T-helper 17 cell (primary cell): ENCODE measurements at places on chromosomes 2 and 18.

DNA sequence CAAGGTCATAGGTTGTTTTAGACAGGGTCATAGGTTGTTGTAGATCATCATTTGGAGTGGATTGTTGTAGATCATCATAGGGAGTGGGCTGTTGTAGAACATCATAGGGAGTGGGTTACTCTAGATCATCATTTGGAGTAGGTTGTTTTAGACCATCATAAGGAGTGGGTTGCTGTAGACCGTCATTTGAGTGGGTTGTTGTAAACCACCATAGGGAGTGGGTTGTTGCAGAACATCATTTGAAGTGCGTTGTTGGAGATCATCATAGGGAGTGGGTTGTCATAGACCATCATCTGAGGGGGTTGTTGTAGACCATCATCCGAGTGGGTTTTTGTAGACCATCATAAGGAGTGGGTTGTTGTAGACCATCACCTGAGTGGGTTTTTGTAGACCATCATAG, 9.5 kb upstream of the TRPM8 start:
- no peak overlapping the region for H3K27ac ChIP-seq
- peaks cover 3% of the 10 kb centered on the region for H3K27me3 ChIP-seq
- H3K4me1 ChIP-seq: no peaks in the 10 kb centered on the region

DNA sequence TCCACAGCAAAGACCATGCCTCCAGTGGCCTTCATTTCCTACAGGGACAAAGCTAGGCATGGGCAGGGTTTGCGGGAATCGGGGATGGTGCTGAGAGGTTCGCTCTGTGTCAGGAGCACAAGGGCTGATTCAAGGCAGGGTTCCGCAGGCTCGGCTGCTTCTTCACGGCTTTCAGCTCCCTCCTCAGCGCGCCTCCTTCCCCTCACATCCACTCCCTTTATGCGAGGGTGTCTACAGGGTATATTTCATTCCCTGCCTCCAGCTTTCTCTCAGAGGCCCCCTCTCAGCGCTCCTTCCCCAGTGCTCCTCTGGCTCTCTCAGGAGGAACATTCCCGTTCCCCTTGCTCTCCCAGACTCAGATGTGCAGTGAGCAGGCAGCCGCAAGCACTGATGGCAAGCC, 78.7 kb upstream of the ASB18 start:
- H3K27me3 ChIP-seq: peaks cover 37% of the 10 kb centered on the region
- no peaks in the 10 kb centered on the region for H3K4me1 ChIP-seq
- H3K4me3 ChIP-seq: no peak overlapping the region
- no peak for DNase-seq
- H3K27ac ChIP-seq: no peak overlapping the region

DNA sequence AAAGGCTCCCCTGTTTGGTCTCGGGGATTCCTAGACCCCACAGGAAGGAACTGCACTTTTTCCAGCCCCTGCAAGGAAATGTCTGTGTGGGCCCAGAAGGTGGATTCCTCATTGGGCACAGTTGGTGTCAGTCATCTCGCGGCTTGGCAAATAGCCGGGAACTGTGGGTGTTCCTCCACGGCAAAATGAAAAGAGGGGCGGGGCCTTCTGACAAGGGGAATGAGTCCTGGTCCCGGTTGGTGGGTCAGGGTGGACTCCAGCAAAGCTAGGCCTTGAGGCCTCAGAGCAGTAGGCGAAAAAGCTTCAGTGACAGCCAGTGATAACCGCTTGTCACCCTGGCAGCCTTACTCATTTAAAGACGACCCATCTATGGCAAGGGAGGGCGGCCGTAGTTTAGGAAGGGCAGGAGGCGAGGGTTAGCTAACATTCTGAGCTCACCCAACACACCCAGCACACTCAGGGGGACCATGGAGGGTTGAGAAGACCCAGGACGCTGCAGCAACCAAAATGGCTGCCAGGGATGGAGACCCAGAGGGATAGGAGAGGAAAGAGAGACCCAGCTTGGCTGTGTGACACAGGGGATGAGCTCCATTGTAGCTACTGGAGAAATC, 16.5 kb downstream of the SLC4A3 start:
- H3K36me3 ChIP-seq: no peaks in the 10 kb centered on the region
- H3K4me1 ChIP-seq: peaks cover 6% of the 10 kb centered on the region
- no peak overlapping the region for H3K27ac ChIP-seq
- no peak for DNase-seq
- no peak overlapping the region for H3K4me3 ChIP-seq

DNA sequence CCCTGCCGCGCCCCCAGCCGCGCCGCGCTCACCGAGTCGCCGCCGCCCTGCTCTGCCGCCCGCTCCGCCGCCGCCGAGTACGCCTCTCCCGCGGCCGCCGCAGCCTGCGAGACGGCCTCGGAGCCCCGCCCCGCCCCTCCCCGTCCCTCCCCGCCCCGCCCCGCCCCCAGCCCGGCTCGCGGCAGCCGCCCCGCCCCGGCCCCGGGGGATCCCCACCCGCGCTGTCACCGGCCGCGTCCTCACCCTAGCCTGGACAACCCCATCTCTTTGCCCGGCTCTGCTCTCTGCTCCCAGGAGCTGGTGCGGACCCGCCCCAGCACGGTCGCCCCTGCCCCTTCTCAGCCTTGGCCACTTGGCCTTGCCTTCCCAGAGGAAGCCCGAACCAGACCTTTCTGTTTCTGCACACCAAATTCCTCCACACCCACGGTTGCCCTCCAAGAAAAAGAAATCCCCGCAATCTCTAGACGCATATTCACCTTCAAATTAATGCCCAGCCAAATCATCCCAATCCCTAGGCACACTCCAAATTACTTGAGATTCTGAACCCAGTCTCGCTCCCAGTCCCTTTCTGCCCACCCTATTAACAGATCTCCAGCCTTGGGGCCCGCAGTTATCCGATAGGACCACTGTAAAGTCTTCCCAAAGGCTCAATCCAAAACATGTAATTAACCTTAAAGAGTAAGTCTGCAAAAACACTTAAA, at the start of gene CYRIA:
CYRIA (minus strand) TSS at position 87 of the 701 bp plus-strand sequence. CDS start 77,715 bp downstream, outside the sequence.
- DNase-seq: peak; percentile 33
- peaks cover 8% of the 10 kb centered on the region for H3K36me3 ChIP-seq
- peaks cover 58% of the 10 kb centered on the region for H3K27me3 ChIP-seq
- peak within 1 kb of the TSS; percentile 75 for H3K27ac ChIP-seq

GRCh38 chr2:72325592-72326422, 178.1 kb upstream of the CYP26B1 start:
- no peak overlapping the region for H3K4me3 ChIP-seq
- no peak for DNase-seq
- H3K36me3 ChIP-seq: peaks cover 2% of the 10 kb centered on the region
- H3K27ac ChIP-seq: no peak overlapping the region
- H3K4me1 ChIP-seq: no peaks in the 10 kb centered on the region

DNA sequence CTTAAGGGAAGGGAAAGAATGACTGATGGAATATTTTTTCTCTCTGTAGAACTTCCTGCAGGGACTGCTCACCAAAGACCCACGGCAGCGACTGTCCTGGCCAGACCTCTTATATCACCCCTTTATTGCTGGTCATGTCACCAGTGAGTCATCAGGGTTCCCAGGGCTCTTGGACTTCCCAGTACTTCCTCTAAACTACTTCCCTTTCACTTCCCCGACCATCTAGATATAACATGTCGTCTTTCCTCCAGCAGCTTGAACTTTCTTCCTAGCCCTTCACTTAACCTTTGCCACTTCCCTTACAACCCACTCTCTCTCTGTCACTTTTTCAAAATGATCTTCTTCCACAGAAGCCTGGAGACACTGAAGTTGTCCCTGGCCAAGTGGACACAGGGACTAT, 7.2 kb downstream of the STK36 start:
- H3K4me3 ChIP-seq: no peak overlapping the region
- no peaks in the 10 kb centered on the region for H3K4me1 ChIP-seq
